ENCODE measurements at places on chromosomes 3 and 15.
A peak's percentile ranks its signal among the peaks of the same experiment; 100 is the strongest.

DNA sequence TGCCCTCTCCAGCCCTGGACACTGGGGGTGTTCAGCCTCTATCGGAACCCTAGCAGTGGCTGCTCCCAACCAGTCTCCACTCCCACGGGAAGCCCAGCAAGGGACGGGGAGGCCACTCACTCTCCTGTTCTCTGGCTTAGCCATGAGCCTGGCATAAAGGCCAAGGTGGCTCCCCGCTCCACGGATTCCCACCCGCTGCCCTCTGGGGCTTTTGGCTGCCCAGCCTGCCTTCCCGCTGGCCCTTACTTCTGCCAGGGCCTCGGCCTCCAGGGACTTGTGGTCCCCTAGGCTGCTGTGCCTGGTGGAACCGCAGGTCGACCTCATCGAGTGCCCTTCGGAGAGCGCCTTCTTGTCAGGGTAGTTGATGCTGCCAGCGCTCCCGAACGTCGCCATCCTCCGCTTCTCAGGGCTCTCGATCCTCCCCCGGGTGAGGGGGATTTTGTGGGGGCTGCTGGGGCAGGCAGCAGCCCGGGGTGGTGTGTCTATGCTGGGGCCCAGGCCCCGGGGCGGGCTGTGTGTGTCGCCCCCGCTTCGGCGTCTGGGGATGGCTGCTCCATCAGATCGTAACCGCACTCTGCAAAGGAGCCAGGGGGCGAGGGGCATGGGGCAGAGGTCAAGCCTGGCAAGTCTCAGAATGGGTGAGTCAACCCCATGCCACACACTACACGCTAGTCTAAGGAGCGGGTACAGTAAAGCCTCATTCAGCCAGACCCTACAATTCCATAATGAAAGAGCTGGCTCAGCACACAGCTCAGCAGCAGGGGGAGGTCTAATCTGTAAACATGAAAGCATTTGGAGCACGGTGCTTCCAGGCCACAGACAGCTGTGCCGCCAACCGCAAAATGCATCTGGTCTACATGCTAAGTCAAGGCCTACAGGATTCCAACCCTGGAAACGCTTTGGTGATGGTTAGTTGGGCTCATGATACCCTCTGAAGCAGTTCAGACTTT, 27.3 kb upstream of the RAD18 start:
- DNase-seq, result no peak

- peak; percentile 68 for DNase-seq
These were observed 1.1 kb upstream of the SETD5 start for GRCh38 chr3:9396301-9396631.

GRCh38 chr3:23365066-23365465, 161.9 kb downstream of the UBE2E2 start:
- no peak for DNase-seq

DNA sequence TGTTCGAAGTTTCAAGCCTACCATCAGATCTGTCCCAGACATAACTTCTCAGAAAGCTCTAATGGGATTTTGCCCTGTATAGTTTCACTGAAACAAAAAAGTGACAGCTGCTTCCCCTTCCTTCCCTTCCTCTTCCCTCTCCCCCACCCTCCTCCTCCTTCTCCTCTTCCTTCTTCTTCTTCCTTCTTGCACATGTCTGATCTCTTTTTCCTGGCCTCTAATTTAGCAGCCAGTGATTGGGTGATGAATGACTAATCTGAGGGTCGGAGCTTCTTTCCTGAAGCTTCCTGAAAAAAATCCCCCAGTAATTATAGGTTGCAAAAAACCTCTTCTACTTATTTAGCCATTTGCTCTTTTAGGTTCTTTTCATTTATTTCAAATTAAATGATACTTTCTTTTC, 168.7 kb downstream of the POTEB3 start:
- DNase-seq, result no peak

DNA sequence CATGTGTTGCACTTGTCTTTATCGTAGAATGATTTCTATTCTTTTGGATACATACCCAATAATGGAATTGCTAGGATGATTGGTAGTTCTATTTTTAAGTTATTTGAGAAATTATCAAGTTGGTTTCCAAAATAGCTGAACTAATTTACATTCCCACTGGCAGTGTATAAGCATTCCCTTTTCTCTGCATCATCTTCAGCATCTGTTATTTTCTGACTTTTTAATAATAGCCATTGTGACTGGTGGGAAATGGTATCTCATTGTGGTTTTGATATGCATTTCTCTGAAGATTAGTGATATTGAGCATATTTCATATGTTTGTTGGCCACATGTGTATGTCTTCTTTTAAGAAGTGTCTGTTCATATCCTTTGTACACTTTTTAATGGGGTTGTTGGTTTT, 81.7 kb upstream of the NUDT16 start:
- no peak for DNase-seq

DNA sequence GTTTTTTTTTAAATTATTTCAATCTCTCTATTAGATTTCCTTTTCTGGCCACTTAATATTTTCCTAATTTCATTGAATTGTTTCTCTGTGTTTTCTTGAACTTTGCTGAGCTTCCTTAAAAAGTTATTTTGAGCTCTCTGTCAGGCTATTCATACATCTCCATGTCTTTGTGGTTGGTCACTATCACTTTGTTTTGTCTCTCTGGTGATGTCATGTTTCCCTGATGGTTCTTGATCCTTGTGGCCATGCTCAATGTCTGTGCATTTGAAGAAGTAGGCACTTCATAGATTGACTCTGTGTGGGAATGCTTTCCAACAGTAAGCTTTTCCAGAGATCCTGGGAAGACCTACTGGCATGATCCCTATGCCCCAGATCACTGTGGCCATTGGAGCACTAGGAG, 18.6 kb downstream of the CD200R1 start:
- no peak for DNase-seq

GRCh38 chr3:148873977-148874376, 8.9 kb downstream of the CPA3 start:
- DNase-seq, result no peak

DNA sequence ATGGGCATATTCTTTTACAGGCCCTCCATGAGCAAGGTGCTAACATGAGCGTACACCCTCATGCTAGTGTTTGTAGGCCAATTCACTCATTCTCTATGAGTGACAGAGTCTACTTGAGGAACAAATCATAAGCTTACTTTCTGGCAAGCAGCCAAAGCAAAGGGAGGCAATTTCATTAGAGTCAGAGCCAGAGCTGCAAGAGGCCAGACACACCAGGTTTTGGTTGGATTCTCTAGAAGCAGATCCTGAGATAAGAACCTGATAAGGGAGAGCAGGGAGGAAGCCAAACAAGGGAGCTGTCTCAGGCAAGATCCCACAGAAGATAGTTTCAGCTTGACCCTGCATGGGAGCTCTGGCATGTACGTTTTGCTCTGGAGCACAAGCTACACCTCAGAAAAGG, 214.1 kb upstream of the CTNNB1 start:
- DNase-seq, result no peak

All from stimulated activated CD8-positive, alpha-beta memory T cell treated with anti-CD3 and anti-CD28 coated beads, Interleukin-2, amount 100 ng/mL, for 48 hours (primary cell).